ENCODE measurements at places on chromosomes 6 and 20.

DNA sequence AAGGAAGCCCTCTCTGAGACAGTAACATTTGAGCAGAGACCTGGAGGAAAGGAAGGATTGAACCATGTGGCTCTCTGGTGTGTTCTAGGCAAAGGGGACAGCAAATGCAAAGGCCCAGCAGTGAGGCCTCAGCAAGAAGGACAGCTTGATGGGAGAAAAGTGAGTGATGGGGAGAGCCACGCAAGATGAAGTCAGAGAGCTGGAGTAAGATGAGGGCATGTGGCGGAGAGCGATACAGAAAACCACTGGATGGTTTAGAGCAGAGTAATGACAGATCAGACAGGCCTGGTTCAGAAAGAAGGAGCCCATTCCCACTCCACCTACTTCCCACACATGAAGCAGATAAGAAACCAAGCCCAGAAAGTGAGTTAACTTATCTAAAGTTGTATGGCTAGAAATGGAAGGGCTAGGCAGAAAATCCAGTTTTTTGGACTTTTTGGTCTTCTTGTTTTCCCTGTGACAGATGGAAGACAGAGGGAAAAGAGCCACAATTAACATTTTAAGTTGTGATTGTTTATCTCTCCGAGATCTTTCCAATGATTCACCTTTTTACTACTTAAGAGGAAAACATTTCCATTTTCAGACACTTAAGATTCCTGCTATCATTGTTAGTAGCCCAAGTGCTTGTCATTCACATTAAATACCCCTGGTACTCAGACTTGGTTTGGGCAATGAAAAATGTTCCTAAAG is 723 bp upstream of the SNPH start:
- DNase-seq, result no peak

DNA sequence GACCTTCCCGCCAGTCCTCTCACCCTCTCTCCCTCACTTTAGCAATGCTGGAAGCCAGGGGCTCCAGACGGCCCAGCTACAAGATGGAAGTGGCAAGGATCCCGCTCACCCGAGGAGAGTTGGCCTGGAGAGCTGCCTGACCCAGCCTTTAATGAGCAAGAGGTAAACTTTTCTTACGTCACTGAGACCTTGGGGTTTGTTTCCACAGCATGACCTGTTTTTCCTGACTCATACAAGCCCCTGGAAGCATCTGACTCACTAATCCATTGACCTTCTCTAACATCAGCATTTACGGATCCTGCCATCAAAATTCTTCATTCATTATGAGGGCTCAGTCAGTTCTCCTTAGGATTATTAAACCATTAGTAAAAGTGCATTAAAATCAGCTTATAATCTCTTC is 120.4 kb downstream of the MYLK4 start:
- no peak for DNase-seq

GRCh38 chr6:157570752-157571151 is 189.8 kb downstream of the ZDHHC14 start:
- no peak for DNase-seq

GRCh38 chr20:46995561-46996142 is 101.0 kb downstream of the EYA2 start:
- DNase-seq, result no peak

GRCh38 chr20:46312075-46312944 is 4.0 kb upstream of the CDH22 start:
- DNase-seq, result no peak

- no peak for DNase-seq
These were observed 4.9 kb upstream of the MLN start for GRCh38 chr6:33808641-33809180.

Measured in activated CD4-positive, alpha-beta T cell treated with anti-CD3 and anti-CD28 coated beads for 1 hour (primary cell).